ENCODE measurements at places on chromosomes 2 and 18.

GRCh38 chr18:2513616-2514015 lies 57.7 kb downstream of the METTL4 start:
- no peak for DNase-seq

- no peak for DNase-seq
These were observed 34.3 kb downstream of the GIGYF2 start for GRCh38 chr2:232731470-232731869.

DNA sequence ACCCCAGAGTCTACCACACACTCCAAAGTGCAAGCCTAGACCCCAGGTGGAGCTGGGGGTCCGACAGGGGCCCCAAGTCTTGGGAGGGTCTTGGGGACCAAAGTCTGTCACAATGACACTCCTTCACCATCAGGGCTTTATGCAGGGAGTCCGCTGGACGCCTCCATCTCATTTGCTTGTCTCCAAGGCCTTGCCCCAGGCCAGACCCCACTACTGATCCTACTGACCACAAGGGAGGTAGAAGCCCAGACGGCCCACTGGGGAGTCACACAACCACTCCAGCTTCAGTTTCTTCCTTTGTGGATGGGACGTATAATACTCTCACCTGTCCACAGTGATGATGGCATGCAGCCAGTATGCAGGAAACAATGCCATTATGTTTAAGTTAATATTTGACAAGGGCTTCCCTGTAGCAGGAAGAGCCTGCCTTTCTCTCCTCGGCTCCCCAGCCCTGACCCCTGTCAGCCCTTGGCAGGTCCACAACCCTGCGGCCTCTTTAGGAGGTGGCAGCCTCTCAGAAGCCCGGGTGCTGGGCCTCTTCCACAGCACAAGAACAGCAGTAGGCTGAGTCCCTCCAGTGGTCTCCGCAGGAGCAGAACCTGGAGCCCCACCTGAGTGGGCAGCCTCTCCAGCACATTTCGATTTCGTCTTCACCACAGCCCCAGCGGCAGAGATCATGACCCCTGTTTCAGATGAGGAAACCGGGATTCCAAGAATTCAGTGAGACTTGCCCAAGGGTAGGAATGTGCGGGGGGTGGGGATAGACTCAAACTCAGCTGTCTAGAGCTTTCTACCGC lies 6.5 kb downstream of the BIN1 start:
- no peak for DNase-seq

GRCh38 chr2:97932975-97933662 lies 62.6 kb downstream of the TMEM131 start:
- DNase-seq = no peak

- no peak for DNase-seq
These were observed 70.8 kb downstream of the TPGS2 start for GRCh38 chr18:36757991-36758390.

DNA sequence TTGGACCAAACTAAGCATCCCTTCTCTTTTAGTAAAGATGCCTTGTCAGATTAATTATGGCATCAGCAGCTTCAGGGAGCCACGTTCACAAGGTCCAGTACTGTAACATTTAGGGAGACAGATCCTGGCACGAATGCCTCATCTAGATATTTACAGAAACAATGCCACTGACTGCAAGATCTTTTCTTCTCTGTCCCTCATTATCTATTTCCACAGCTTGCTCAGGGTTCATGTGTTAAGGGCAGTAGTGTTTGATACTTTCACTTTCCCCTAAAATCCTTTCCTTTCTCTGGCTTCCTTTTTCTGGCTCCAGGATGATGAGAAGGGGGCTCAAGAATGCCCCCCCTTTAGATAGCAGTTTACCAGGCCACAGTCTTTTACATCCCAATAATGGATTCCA lies 393.9 kb downstream of the BCL11A start:
- DNase-seq = no peak

- no peak for DNase-seq
These were observed 2.3 kb upstream of the PSD4 start for GRCh38 chr2:113171334-113172075.

DNA sequence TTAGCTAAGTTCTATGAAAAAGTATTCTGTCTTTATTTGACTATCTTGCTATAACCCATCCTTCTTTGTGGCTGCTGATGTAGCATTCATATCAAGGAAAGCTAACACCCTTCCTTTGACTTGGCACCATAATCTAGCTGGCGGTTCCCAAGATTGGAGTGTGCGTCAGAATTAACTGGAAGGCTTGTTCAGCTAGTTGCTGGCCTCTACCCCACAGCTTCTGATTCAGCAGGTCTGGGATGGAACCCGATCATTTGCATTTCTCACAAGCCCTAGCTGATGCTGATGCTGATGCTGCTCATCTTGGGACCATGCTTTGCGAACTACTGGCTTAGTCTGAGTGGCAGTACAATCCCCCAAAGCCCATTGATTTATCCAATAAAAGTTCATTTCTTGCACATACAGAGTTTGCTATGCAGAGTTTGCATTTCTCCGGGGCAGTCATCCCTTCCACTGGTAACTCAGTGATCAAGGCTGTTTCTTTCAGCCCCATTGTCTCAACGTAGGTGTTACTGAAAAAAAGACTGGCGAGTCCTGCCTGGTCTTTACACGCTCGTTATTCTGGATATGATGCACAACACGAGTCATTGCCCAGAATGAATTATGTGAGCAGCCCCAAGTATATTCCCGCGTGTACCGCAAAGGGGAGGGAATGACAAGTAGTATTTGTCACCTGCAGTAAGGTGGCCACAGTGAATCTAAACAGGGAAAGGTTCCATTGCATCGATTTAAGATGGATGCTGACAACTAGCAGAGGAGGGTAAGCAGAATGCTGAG lies 96.5 kb downstream of the ZNF532 start:
- DNase-seq = no peak

- no peak for DNase-seq
These were observed 154.6 kb downstream of the ACOXL start for GRCh38 chr2:110886826-110887573.

DNA sequence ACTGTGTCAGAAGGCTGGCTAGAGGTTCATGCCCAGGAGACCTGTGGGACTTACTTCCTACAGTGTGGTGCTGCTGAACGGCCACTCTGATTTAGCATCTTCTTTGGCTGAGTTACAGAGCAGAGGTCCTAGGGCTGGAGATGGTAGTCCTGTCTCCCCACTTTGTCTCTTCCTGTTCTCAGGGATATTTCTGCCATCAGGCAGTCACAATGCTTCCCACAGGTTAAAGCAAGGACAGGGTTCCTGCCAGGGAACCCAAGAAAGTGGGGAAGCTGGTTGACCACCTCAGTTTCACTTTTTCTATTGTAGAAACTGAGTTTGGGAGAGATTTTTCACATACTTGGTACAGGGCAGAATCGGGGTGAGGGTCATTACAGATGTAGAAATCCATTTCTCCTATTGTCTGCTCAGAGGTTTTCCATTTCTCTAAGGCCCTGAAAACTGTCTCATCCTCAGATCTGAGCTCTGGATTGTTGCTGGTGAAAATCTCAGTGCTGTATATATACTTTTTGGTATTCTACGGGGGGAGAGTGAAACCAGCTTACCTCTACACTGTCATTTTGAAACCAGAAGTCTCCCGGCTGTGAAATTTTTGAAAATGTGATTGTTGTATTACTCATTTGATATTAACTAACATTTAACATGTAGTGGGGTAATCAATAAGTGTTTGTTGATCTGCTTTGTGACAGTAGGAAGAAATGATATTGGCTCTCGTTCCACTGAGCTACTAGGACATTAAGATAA lies 37.0 kb upstream of the MEP1B start:
- no peak for DNase-seq

DNA sequence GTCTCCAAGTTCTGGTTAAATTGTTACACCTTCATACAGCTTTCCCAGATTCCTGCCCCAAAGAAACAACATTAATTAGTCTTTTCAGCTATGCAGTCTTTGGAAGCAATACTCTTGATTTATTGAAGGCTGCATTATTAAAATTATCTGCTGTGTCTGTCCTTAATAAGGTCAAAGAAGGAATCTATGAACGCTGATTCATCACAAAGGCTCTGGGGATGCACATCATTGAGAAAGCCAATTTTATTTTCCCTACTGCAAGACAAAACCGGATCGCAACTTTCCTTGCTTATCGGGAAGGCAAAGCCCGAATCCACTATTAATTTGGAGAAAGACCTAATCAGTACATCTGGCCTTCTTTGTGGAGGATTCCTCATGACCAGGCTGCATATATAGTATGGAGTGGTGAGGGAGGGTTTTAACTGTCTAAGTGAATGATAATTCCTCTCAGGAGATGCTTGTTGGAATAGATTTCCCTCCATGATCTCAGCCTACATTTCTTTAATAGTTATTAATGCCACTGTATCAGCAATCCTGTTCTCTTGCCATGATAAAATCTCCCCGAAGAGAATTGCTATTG lies 224.6 kb downstream of the PIK3C3 start:
- DNase-seq = no peak

DNA sequence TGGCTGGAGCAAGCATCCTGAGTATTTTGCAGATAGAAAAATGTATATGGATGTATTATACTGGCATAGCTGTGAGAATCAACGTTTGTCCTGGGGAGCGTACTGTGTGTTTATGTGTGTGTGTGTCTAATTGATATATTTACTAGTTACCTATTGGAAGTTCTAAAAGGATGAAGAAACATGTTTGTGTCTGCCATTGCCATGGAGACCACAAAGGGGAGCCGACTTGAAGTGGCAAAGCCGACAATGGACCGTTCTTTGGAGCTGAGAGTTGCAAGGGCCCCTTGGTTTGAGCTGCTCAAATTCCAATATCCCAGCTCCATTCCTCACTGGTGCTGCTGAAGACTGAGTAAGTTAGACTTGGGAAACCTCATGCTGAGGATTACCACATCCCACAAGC lies 14.3 kb upstream of the SLC25A52 start:
- no peak for DNase-seq

DNA sequence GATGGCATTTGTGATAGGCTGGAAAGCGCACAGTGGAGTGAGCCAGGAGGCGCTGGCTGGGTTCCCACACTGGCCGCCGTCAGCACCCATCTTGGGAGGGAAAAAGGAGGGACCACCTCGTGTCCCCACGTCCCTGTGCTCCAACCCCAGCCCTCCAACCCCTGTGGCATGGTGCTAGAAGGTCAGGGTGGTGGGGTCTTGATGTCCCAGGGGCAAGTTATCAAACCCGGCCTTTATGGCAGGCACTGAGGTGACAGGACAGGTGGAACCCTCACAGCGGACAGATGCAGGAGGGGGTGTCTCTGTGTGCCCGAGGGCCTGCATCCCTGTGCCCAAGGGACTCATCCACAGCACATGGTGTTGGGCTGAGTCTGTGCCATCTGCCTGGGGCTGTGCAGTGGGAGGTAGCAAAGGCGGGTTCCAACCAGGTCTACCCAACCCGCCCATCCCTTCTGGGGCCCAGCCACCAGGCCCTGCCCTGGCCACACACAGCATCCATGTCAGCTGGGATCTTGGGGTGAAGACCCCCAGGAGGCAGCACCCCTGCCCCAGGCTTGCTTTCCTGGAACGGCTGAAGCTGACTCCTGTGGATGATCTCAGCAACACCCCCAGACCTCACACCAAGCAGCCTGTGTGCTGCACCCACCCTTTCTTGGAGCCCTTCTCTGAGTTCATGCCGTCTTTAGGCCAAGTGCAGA lies 246.1 kb downstream of the NDUFA10 start:
- no peak for DNase-seq

DNA sequence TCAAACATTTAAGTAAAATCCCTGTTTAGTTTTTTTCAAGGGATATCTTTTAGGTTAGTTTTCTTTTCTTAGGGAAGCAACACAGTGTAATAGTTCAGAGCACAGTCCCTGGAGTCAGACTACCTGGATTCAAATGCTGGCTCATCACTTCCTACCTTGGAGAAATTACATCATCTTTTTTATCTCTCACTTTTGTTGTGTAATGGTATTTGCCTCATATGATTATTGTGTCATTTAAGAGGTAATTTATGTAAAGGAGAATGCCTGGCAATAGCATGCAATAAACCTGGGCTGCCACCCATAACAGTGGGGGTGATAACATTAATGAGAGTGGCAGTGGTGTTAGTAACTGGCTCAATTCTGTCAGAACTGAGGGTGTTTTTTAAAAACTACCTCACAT lies 26.3 kb downstream of the ERLEC1 start:
- DNase-seq = no peak

GRCh38 chr2:177030451-177031105 lies 182.0 kb upstream of the HNRNPA3 start:
- DNase-seq = peak; percentile 34

GRCh38 chr2:200471928-200472645 lies 37.8 kb downstream of the KCTD18 start:
- no peak for DNase-seq

GRCh38 chr2:55902429-55902828 lies 21.2 kb downstream of the EFEMP1 start:
- DNase-seq = no peak

GRCh38 chr2:224410946-224411561 lies 9.1 kb upstream of the FAM124B start:
- no peak for DNase-seq

- no peak for DNase-seq
These were observed 865.0 kb upstream of the CDH2 start for GRCh38 chr18:29041976-29042375.

GRCh38 chr2:112156152-112156986 lies 18.2 kb downstream of the FBLN7 start:
- no peak for DNase-seq

DNA sequence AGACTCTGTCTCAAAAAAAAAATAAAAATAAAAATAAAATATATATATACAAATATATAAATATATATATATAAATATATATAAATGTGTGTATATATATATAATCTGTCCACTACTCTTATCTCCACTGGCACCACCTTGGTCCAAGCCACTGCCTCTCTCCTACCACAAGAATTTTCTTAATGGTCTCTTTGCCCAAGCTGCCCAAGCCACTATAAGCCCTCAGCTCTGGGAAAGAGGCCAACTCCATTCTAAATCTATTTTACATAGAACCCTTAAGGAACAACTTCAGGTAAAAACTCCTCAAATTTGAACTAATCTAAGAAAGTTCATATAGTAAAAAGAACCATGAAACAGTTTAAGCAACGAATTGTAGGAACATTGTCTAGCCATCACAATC lies 45.6 kb upstream of the GREB1L start:
- DNase-seq = no peak

DNA sequence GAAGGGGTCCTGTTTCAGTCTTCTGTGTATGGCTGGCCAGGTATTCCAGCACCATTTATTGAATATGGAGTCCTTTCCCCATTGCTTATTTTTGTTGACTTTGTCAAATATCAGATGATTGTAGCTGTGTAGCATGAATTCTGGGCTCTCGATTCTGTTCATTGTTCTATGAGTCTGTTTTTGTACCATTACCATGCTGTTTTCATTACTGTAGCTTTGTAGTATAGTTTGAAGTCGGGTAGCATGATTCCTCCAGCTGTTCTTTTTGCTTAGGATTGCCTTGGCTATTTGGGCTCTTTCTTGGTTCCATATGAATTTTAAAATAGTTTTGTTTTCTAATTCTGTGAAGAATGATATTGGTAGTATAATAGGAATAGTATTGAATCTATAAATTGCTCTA lies 6.0 kb downstream of the SH3YL1 start:
- no peak for DNase-seq

- no peak for DNase-seq
These were observed 44.0 kb downstream of the PTRHD1 start for GRCh38 chr2:24749069-24749691.
